ENCODE measurements at places on chromosomes 7 and 10.
A peak's percentile ranks its signal among the peaks of the same experiment; 100 is the strongest.

GRCh38 chr7:2005786-2006185, 227.0 kb downstream of the MAD1L1 start:
- DNase-seq, result no peak

GRCh38 chr7:431658-432111, 88.0 kb downstream of the PDGFA start:
- peak; percentile 36 for DNase-seq

DNA sequence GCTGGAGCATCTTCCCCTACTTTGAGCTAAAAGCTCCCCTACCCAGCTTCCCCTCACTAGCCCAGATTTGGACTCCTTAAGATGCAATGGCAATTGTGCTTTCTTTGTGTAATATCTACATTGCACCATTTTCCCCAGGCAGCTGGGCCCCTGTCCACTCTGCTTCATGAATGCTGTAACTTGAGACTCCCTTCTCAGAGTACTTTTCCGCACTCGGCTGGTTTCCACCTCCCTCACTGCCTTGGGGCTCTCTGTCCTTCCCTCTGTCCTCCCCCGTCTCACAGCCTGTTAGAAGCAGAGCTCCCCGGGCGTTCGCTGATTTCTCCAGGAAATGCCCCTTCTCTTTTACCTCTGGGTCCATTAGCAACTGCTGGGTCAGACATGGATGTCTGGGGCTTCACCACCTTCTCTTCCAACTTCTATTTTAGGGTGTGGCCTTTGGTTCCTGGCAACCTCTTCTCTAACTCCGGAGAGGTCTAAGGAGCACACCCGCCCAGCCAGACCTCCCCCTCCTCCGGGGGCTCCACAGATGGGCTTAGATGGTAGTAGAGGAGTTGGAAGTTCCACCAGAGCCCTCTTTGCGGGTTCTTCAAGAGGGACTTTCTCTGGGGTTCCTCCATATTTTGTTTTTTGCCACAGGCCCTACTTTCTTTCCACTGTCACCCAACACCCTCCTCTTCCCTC, 2.9 kb upstream of the TMEM72 start:
- DNase-seq, result no peak

- no peak for DNase-seq
Observed at GRCh38 chr10:99527526-99528493, 4.9 kb upstream of the NKX2-3 start.

DNA sequence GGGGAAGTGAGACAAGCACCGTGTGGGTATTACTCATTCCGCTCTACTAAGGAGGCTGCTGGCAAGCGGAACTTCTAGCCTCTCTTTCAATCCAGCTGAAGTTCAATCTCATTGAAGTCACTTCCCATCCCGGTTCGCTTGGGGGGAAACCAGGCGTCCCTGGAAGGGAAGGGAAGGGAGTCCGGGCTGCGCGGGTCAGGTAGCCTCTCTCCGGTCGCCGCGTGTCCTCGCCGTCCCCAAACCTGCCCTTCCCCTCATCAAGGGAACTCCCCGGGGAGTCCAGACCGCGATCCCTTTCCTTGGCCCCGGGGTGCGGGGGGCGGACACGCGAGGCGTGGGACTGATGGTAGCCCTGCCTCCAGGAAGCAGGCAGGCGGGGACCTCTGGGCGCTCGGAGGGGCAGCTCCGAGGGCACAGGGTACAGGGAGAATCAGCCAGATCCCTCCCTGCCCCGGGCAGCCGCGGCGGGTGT, 598 bp upstream of the ZEB1 start:
- DNase-seq, result no peak

DNA sequence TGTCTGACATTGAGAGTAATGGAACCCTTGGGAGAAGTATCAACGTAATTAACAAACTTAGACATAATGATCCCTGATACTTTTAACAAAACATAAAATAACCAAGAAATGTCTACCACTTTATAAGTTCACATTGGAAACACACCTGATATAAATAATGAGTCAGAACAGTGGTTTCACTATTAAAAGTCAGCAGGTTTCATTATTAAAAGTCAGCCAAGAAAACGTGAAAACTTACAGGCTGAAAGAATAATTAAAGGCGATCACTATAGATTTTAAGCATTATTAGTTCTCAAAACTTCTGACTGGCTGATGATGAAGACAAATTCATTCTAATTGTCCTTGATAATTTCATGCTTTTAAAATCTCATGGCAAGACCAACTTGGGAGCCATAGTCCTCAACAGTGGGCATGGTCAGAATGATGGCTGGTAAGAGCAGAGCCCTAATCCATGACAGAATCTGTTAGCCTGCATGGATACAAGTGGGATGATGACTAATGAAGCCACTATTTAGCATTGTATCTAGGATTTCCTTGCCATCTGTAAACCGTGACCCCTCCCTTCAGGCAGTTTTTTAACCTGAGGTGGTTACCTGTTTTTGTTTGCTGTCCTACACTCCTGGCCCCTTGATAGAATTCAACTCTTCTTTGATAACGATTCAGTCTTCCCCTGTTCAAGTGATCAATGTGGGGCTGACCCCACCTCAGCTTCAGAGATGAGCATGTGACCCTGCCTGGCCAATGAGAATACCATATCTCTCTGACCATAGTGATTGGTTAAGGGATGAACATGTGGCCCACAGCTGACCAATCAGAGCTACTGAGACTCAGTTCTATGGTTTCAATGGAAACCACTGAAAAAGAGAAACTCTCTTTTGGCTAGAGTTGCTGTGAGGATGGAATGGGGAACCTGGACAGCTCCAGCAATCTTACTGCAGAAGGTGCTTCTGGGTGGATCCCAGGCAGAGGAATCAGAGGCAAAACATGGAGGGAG, 151.0 kb downstream of the PLPP4 start:
- no peak for DNase-seq

DNA sequence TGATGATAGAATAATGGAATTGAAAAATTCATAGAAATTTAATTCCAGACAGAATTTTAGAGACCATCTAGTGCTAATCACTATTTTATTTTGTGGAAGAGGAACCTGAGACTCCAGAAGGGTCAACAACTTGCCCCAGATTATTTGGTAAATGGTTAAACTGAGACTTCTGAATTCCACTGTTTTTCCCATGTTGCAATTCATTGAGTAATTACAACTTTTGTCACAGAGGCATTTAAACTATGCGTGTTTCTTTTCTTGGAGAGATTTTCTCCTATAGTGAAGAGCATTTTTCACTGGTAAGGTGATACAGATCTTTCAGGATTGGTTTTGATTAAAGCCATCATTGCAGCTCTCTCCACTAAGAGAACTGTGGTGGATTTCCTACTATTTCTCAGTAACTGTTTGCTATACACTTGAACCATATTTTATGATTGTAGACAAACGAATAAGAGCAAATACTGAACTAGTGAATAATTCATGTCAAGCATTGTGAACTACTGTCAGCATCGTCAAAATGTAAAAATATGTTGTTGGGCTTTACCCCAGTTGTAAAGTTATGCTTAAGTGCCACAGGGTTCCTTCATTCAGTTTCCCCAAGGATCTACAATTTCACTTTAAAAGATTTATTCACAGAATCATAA, 26.5 kb downstream of the LRGUK start:
- no peak for DNase-seq

DNA sequence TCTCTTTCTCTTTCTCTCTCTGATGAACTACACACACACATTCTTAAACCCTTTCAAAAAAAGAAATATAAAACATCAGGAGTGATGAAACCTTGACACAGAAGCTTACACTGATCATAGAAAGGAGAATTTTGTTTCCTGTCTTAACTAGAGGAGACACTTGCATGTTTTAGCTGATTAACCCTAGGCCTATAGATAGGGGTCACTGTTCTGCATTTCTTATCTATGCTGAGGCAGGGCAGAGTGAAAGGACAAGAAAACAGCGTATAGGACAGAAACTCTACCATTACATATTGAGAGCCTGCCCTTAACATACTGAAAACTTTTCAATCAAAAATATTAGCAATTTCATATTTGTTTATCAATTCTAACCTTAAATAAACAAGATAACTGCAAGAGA, 680.6 kb upstream of the MBL2 start:
- DNase-seq, result no peak

- no peak for DNase-seq
Observed at GRCh38 chr7:66627881-66628360, 760 bp upstream of the KCTD7 start.

All from amygdala (tissue), 56 donors.